Effector CD8-positive, alpha-beta T cell (primary cell): ENCODE measurements at places on chromosomes 12 and 14.

- DNase-seq, result no peak
These were observed 42.0 kb upstream of the ELK3 start for GRCh38 chr12:96152164-96152563.

DNA sequence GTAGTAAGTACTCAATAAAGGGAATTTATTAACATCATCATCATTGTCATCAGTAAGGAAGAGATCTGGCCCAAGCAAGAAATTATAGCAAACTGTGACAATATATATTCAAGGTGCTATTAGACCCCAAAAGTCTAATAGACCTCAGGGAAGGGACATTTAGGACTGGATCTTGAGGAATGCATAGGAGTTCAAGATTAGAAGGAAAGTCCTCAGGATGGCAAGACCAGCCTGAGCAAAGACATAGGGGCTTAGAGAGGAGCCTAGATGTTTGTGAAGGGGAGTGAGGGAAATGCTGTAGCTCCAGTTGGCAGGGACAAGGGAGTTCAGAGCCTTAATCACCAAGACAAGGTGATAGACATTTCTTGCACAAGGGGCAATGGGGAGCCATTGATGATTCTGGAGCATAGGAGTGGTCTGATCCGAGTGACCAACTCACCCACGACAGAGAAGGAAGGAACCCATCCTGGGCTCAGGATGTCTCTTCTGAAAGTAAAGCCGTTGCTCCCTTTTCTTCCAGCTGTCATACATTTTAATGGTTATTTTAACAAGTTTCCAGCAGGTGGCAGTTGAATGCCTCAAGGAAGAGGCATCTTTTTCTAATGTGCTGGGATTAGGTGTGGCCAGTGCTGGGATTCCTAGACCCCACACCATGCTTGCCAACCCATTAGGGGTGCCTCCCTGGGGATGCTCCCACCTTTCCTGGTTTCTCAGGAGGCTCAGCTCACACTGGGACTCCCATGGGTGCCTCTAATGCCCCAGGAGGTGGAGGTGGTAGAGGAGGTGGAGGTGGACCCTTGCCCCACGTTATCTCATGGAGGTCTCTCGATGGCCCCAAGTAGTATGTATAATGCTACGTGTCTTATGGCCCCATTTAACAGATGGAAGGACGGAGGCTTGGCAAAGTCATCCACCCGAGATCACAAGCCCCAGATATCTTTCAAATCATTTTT lies 37.8 kb downstream of the PHETA1 start:
- DNase-seq, result no peak

DNA sequence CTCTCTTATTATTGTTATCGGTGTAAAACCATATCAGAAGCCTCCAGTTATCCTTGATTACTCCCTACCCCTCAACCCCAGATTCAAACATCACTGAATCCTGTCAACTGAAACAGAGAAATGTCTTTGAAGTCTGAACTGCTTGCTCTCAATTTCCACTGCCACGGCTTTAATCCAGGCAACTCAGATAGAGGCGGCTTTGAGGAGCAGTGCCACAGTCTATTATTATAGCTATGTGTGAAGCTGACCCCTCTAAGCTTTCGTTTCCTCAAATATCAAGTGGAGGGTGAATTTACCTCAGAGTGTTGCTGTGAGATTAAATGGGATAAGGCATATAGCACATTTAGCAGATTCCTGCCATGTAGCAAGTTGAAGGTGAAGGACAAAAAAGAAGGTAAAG lies 49.0 kb upstream of the PDE3A start:
- no peak for DNase-seq

- no peak for DNase-seq
These were observed 11.2 kb upstream of the POP5 start for GRCh38 chr12:120592121-120593049.

- no peak for DNase-seq
These were observed 72.5 kb upstream of the ATP2B1 start for GRCh38 chr12:89781156-89781555.

GRCh38 chr12:64568298-64568697 lies 42.0 kb upstream of the RASSF3 start:
- DNase-seq, result no peak

DNA sequence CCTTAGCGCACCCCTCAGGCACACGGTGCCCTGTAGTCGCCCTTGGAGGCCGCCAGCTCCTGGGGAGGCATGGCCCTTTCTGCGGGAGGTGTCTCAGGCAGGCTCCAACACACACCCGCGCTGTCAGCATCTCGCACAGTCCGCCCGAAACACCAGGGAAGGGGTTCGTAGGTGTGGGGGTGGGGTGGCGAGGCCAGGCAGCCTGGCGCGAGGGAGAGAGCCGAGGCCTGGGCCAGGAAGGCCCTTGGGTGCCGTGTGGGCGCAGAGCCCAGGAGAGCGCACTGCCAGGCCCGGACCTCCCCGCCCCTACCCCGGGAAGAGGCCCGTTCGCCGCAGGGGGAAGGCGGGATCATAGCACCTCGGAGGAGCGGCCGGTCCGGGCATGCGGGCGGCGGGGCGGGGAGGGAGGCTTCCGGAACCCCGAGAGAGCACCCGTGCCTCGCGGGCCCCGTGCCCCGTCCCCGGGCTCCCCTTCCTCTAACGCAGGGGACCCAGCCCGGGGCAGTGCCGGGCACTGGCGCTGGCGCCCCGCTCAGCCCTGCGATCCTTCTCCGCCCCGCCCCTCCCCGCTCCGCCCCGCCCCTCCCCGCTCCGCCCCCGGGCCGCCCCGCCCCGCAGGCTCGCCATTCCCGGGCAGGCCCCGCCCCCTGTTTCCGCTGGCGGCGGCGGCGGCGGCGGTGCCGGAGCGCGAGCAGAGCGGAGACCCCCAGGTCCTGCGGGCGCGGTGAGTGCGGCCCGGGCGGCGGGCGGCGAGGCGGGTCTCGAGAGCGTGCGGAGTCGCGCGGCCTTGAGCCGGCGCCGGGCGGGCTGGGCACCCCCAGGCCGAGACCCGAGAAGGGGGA lies at the start of gene TSPAN9:
TSPAN9 (plus strand) TSS at position 650 of the 842 bp plus-strand sequence. CDS start 123,815 bp downstream, outside the sequence.
- peak; percentile 50 for DNase-seq

- DNase-seq, result no peak
These were observed 17.6 kb upstream of the OR10AD1 start for GRCh38 chr12:48220701-48221100.

GRCh38 chr14:52494444-52494843 lies 57.9 kb downstream of the TXNDC16 start:
- no peak for DNase-seq

GRCh38 chr14:24993631-24994030 lies 56.3 kb downstream of the STXBP6 start:
- no peak for DNase-seq

DNA sequence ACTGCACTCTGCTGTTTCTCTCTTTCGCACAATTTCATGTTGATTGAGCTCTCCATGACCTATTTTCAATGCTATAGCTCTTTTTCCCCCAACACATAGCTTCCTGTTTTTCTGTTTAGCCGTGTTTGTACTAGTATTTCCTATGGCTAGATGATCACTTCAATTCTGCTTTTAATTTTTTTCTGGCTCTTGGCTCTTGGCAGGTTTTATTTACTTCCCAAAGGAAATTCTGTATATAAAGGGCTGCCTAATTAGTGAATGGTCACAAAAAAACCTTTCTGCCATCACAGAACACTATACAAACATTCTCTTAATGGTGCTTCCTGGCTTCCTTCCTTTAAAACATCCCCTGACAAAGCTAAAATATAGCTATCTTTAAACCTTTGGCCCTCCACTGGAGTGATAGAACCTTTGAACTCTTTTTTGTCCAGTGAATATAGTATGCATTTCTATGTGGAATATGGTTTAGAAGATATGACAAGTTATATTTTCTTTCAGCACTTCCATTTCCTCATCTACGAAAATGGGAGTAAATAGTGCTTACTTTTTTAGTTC lies 88.2 kb downstream of the RASSF9 start:
- no peak for DNase-seq

GRCh38 chr12:120925740-120926563 lies 21.8 kb upstream of the SPPL3 start:
- no peak for DNase-seq

- DNase-seq, result no peak
These were observed 216.3 kb upstream of the FLRT2 start for GRCh38 chr14:85313560-85314207.

DNA sequence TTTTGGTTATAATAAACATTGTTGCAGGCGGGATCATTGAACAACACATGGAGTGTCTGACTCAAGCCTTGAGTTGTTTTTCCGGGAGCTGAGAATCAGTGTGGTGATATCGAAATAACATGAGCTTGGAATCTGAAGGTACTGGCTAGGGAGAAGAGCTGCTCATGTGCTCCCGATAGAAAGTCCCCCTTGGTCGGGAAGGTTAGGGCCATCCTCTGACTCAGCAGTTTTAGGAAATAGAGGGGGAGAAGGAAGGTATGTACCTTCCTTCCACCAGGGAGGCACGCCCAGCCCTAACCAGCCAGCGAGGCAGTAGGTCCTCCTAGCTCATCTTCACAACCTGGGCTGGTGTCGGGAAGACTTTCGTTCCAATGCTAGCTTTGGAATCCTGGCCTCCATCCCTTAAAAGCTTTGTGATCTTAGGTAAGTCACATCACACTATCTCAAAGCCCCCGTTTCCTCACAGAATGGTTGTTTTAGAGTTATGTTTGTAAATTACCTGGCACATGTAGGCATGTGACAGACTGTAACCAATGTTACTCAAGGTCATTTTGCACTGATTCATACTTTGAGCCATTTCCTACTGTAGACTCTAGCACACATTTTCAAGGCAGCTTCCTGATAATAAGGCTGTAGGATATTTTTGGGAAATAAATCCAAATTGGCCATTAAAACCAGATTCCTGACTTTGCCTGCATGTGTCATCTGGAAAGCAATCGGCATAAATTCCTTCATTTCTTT lies 1.9 kb upstream of the RAB35 start:
- no peak for DNase-seq

- DNase-seq, result no peak
These were observed 198.7 kb upstream of the RASSF8 start for GRCh38 chr12:25759752-25760151.

- DNase-seq, result no peak
These were observed 9.1 kb upstream of the TMCC3 start for GRCh38 chr12:94659346-94659930.

DNA sequence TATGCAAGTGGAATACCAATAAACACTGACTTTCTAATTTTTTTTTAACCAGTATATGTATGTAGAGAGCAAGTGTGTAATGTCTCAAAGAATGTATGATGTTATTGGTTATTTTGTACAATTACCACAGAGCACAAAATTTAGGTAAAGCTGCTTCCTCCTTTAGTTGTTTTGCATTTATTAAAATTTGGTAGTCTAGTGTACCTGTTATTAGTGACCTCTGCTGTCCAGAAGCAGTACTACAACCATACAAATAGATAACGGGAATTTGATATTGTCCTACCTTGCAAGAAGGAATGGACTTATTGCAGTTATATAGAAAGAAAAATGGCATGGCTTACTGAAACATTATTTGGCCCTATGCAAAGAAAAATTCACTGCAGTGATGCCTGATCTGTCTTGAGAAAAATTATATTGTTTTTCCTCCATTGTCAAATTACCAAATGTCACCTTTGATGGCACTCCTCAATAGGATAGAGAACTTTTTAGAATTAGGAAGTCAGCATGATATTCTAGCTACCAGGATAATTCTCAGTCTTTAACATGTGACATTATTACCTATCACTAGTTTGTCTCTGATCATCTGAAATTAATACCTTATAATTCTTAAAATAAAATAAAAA lies 153.9 kb upstream of the RMST start:
- no peak for DNase-seq

GRCh38 chr14:93956514-93957332 lies 19.6 kb downstream of the ASB2 start:
- DNase-seq, result no peak

DNA sequence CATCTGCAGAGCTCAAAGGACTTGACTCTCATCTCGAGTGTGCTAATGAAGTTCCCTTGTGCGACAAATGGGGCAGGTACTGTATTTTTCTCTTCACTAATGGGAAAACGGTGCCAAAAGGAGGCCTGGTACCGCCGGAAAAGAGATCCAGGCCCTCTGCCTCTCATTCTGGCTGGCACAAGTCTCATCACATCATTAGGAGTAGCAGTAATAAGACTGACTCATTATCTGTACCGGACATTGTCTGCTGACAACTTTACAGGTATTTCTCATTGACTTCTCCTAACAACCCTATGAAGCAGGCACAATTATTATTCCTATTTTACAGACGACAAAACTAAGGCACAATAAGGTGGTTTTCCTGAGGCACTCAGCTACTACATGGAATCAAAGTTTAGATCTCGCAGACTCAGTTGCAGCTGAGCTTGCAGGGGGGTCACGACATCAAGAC lies 668 bp downstream of the APPL2 start:
- DNase-seq, result no peak

DNA sequence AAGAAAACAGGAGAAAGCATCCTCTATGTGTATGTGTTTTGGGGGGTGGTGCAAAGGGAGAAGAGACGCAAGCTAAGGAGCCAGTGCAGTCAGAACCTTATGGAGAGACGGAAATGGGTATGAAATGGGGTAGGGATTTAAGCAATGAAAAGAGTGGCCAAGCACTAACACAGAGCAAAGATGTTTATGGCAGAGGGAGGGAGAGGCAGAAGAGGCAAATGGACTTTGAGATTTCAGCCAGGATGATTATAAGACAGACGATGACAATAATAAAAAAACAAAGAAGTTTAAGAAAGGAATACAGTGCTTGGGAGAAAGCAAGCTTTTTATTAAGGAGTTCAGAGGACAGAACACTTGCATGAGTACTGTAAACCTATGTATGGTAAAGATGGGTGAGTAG lies 44.6 kb downstream of the DCAF5 start:
- DNase-seq, result no peak

DNA sequence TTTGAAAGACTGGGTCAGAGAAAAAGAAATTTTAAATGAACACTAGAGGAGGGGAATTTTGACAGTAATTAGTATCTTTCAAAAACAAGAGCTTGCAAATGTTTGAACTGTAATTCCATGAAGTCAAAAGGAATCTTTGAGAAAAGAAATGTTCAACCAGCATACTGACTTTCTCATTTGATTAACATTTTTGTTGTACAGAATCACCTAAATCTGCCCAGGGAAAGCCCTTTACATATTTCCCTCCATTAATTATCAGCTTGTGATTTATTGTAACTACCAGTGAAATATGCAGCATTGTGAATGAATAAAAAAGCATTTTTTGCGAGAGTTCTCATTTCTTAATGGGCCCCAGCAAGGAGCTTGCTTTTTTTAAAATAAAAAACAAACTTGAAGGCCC lies 61.2 kb upstream of the CCDC91 start:
- no peak for DNase-seq

- DNase-seq, result no peak
These were observed 11.6 kb downstream of the RAPGEF3 start for GRCh38 chr12:47747126-47747525.

DNA sequence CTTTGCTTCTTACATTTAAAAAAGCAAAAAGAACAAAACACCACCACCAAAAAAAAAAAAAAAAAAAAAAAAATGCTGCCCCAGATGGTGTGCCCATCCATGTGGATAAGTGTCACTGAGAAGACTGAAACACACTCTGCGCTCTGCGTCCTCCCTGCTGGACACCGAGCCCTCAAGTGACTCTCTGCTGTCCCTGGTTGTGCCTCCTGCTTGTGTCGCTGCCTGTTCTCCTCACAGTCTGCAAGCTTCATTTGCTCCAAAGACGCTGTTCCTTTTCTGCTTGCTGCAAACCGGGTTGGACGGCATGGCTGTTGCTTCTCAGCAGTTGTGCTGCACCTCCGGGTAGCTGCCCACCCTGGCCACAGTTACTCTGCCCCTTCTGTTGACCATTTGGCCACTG lies 276.2 kb upstream of the ATP2B1 start:
- no peak for DNase-seq
